ENCODE measurements at places on chromosomes 16 and 17.

DNA sequence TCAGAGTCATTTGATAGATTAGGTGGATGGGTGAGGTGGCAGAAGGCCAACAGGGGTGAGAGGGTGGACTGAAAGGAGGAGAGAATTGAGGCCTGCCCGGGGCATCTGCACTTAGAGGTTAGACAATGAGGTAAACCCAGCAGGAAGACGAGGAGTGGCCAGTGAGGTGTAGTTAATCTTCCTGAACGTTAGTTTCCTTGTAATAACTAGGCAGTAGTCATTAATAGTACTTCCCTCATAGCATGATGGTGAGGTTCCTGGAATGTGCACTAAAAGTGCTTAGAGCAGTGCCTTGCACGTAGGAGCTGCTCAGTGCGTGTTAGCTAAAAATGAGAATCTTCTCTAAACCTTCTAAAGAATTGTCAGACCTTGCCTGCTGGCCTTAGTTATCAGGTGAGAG lies 13.5 kb upstream of the KSR1 start:
- no peak for ATAC-seq

GRCh38 chr17:8420041-8420934 lies 15.4 kb upstream of the NDEL1 start:
- no peak for ATAC-seq

GRCh38 chr16:86990451-86990850 lies 326.7 kb downstream of the C16orf95 start:
- no peak for ATAC-seq

DNA sequence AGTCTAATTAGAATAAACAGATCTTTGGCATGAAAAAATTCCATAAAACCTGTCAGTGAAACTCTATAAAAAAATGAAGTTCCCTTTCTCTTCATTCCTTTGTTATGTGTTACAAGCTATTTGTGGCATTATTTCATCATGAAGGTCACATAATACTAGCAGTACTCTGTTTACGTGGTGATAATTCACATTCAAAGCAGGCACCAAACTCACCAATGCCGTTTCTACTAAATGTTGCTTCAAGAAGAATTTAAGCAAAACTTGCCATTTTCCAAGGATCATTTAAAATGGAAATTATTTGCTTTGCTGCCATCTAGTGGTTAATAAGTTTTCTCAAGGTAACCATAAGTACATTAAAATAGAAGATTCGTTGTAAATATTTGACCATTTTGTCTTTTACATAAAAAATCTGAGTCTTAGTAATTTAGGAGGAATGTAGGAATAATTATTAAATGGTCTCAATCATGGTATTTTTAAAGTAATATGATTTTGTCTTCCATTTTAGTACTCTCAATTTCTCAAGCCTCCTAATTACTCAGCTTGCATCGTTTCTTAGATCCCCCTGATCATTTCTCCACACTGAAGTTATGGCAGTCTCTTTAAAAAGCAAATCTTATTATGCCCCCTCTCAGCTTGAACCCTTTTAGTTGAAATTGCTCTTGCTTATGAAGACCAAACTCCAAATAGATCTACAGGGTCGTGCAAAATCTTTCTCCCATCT lies 80.8 kb downstream of the OMG start:
- ATAC-seq = no peak

- no peak for ATAC-seq
Observed at GRCh38 chr17:82134101-82134500, 36.1 kb upstream of the FASN start.

All from activated CD4-positive, CD25-positive, alpha-beta regulatory T cell treated with anti-CD3 and anti-CD28 coated beads, Interleukin-2, amount 50 U/mL, for 24 hours (primary cell).